NCI-H1417 (cell line): ENCODE measurements at places on chromosomes 1 and 21.

GRCh38 chr1:119326251-119326650 is 42.3 kb upstream of the HAO2 start:
- DNase-seq, result no peak

GRCh38 chr1:79777481-79778219 is 771.1 kb upstream of the ADGRL4 start:
- DNase-seq, result no peak

- no peak for DNase-seq
Measured at GRCh38 chr21:37407719-37408420, 41.3 kb downstream of the DYRK1A start.

GRCh38 chr1:86773341-86774288 is 69.2 kb downstream of the SH3GLB1 start:
- DNase-seq, result no peak

DNA sequence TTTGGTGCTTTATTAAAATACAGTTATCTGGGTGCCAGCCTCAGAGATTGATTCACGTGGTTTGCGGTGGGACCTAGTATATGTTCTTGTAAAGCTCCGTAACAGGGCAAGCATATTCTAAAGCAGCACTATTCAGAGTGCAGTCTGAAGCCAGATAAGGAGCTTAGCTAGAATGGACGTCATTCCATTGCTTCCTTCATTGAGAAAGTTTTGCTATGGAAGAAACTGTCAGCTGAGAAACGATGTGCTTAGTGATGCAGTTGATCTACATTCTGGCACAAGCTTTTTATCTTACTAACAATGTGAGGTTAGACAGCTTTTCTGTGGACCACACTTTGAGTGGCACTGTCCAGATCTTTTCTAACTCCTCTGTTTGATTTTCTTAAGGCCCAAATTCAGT is 26.2 kb downstream of the SLC44A3 start:
- DNase-seq, result no peak

DNA sequence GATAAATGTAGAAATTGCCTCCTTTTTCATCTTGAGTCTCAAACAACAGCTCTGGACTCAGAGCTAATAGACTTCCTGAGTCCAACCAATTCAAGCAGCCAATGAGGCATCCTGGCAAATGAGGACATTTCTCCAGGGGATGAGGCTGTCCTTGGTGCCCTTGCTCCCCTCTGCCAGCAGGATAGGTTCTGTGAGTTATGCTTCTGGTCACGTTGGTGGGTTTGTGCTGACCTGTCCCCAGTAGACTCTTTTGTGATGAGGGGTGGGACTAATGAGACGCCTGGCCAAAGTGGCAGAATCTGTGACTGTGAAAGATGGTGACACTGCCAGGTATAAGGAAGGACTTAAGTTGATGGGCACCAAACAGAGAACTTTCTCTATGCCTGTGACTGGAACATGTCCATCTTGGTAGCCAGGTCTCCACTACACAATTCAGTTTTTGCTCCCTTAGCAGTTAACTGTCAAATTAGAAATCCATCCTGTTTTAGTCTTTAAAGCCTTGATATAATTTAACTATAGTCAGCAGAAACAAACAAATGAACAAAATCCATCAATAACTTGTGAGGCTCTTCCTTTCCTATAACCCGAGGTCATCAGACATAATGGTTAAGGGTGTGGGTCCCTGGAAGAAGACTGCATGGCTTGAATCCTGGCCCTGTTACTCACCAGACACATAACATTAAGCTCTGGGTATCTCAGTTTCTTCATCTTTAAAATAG is 35.7 kb upstream of the THEM4 start:
- no peak for DNase-seq

DNA sequence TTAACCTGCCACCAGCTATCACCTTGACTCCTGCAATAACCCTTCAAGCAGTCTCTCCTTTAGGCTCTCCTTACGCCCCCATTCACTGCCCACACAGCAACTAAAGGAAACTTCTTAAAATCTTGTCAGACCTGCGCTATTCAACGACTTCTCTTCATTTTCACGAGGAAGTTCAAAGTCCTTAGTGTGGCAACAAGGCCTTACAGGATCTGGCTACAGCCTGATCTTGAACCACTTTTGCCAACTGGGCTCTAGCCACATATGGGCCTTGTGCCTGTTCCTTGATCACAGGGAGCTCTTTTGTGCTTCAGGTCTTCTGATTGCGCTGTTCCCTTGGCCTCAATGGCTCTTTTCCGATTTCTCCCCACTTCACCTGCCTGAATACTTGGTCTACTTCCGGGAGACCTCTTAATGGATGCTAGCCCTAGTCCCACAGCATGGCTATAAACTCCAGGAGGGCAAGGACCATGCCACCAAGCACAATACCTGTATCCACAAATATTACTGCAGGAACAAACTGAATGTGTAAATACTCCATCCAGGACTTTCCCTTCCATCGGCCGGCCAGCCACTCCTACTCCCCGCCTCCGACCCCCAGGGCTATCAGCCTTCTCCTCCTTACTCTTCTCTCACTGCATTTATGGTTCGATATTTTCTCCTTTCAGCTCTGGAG is 2.3 kb upstream of the CTNNBIP1 start:
- DNase-seq, result no peak

- DNase-seq, result no peak
Measured at GRCh38 chr21:45868086-45868485, 113.5 kb upstream of the COL6A1 start.

GRCh38 chr21:25385911-25386474 is 221.3 kb downstream of the MRPL39 start:
- DNase-seq, result peak; percentile 90

- no peak for DNase-seq
Measured at GRCh38 chr1:115176189-115176588, 86.9 kb upstream of the TSPAN2 start.

- no peak for DNase-seq
Measured at GRCh38 chr1:159835356-159835755, 8.7 kb downstream of the SLAMF8 start.
